Stimulated activated CD8-positive, alpha-beta memory T cell treated with anti-CD3 and anti-CD28 coated beads, Interleukin-4, amount 100 ng/mL, for 1 hour (primary cell): ENCODE measurements at places on chromosomes 16 and 17.

- no peak for DNase-seq
These were observed 2.3 kb downstream of the RSAD1 start for GRCh38 chr17:50480854-50481490.

GRCh38 chr16:83013071-83013470 is 386.3 kb downstream of the CDH13 start:
- DNase-seq, result no peak

GRCh38 chr17:17200831-17201230 is 5.3 kb downstream of the PLD6 start:
- no peak for DNase-seq

GRCh38 chr16:85941863-85942644 is 43.1 kb downstream of the IRF8 start:
- no peak for DNase-seq

DNA sequence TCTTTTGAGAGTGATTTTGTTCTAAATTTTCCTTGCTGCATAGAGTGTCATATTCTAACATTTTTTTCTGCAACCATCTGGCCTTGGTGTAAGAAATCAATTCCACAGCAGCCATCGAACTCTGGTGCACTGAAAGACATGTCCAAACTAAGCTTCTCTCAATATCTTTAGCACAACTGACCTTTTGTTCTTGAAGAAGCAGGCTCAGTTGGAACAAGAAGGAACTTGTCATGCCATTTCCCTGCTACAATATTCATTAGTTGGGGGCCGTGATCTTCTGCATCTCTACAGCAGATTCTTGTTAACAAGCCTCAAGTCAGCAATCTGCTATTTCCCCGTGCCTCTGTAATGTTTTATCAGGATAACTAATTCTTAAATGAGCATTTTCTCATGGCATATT is 1305.6 kb downstream of the CDH11 start:
- DNase-seq, result no peak

DNA sequence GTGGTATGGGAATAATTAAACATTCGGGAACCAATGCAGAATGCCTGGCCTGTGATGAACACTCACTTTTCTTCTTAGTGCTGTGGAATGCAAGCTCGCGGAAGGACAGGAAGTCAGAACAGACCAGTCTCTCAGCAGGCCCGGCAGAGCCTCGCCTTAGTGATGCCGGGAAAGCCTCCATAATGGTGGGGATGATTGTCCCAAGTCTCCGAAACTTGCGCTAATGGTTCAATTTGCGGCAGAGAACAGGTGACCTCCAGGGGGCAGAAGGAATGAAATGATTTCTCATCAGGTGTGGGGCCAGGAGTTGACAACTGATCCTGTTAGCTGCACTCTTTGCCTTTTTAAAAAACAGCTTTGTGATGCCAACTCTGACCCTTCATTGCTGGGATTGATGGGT is 170.6 kb downstream of the GSG1L start:
- no peak for DNase-seq

DNA sequence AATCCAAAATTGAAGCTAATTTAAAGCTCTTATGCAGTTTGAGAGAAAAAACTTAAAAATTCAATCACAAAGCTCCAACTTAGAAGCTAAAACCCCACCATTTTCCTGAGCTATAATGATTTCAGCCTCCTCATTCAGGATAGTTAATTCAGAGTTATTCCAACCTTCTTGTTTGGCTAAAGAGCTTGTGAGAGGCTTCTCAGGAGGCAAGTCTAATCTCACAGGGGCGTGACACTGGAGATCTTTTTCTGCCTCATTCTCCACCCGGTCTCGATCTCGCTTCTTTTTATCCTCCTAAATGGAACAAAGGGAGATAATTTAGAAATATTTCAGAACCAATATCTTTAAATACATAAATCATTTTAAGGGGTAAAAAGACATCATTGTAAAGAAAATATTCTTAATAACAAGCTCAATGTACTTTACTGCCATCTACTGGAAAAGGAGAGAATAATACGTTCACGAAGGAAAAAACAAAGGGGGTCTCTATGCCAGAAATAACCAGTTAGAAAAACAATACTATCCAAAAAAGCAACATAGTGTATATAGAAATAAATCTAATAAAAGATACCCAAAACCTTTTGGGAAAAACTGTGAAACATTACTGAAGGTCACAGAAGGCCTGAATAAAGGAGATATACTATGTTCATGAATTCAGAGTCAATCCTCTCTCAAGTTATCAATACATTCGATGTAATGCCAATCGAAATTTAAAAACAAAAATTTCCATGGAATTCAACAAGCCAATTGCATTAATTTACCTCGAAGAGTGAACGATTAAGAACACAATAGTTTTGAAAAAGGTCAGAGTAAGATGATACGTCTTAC is 13.9 kb downstream of the BRD7 start:
- DNase-seq, result no peak

GRCh38 chr16:84625556-84625955 is 7.7 kb upstream of the COTL1 start:
- DNase-seq, result no peak

DNA sequence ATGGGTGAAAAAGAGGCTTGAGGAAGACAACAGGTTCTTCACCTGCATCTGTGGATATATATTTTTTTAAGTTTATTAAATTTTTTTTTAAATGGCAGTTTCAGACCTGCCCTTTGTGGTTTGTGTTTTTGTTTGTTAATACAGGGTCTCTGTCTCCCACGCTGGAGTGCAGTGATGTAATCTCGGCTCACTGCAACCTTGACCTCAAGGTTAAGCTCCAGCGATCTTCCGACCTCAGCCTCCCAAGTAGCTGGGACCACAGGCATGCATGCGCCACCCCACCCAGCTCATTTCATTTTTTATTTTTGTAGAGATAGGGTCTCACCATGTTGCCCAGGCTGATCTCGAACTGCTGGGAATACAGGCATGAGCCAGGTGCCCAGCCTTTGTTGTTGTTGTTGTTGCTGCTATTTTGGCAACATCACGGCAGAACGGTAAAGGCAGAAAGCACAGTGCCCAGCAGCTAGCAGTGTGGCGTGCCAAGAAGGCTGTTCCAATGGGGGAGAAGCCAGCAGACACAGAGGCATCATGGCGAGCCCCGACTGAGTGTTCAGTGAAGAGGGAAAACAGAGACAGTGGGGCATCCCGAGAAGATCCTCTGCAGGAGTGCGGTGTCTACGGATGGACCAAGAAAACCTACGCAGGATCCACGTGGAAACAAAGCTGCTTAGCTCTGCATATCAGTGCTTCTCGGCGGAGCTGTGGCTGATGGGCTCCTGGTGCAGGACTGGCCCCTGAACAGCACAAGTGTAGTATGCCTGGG is 19.6 kb downstream of the TMC6 start:
- DNase-seq, result no peak

- DNase-seq, result no peak
These were observed 18.6 kb upstream of the SRCAP start for GRCh38 chr16:30680326-30680725.

GRCh38 chr16:82891918-82892317 is 265.1 kb downstream of the CDH13 start:
- no peak for DNase-seq
